ENCODE measurements at places on chromosomes 1 and 21. TPM values are rescaled to one million over a fixed set of nuclear protein-coding genes. Genes with fewer than 3 reads are reported as not detected.

DNA sequence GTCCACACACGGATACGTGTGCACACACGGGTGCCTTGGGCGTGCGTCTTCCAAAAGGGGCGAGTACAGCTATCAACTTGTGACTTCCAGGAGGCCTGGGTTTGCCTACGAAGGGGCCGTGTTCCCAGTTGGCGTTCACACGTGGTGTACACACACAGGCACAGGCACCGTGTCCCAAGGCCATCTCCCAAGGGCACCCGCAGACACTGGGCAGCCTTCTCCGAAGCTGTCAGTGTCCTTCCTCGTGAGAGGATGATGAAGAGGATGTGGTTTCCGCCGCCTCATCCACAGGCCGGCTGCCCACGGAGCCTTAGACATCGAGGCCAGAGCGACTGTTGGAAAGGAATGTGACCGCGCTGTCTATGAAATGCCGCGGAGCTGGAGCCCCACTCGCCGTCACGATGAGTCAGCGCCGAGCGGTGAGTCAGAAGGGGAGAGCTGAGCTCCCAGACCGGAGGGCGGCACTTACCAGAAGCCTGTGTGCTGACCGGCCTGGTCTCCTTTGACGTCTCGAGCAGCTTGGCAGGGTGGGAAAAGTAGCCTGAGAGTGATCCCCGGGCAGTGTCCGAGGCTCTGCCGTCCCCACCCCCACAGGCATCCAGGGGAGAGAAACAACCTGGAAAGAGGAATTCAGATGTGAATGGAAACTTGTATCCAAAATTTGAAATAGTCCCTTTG is 141.4 kb upstream of the ARHGEF16 start:
- DNase-seq, result peak; percentile 94

GRCh38 chr1:30253807-30254440 is 469.5 kb downstream of the MATN1 start:
- DNase-seq, result no peak

GRCh38 chr1:11413986-11414391 is 65.0 kb upstream of the DISP3 start:
- DNase-seq, result no peak

CFAP74 gene
- not detected for polyA plus RNA-seq

- peak; percentile 16 for DNase-seq
These were observed 1.7 kb downstream of the TNFSF4 start for GRCh38 chr1:173205146-173206051.

NPPB gene
- 0.12 TPM for polyA plus RNA-seq

DNA sequence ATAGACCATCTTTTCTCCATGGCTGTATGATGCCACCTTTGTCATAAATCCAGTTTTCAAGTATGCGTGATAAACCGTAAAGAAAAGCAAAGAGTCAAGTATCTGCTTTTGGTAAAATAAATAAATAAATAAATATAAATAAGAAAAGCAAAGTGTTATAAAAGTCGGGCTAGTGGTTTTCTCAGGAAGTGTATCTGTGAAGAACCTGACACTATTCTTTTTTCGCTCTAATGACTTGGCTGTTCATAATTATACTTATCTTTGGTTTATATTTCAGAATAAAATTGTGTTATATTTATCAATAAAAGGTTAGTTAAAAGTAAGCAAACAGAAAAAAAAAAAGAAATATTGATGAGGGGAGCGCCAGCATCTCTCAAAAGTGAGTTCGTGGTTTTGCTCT is 594 bp upstream of the EXO5 start:
- no peak for DNase-seq

- DNase-seq, result no peak
These were observed 9.1 kb downstream of the SWT1 start for GRCh38 chr1:185166106-185166505.

- no peak for DNase-seq
These were observed 116.3 kb upstream of the SLC25A33 start for GRCh38 chr1:9422911-9423505.

- DNase-seq, result peak; percentile 74
These were observed 96.9 kb downstream of the ATP6V1G3 start for GRCh38 chr1:198443365-198444233.

FHL3 gene
- 7.9 TPM for polyA plus RNA-seq

GUCA2B gene
- not detected for polyA plus RNA-seq

CYP4A11 gene
- polyA plus RNA-seq, result not detected

CHI3L2 gene
- polyA plus RNA-seq, result 0.05 TPM

LCE1F gene
- polyA plus RNA-seq, result not detected

- no peak for DNase-seq
These were observed 43.3 kb downstream of the IARS2 start for GRCh38 chr1:220137019-220137786.

PTPRC gene
- polyA plus RNA-seq, result 0.20 TPM

DNA sequence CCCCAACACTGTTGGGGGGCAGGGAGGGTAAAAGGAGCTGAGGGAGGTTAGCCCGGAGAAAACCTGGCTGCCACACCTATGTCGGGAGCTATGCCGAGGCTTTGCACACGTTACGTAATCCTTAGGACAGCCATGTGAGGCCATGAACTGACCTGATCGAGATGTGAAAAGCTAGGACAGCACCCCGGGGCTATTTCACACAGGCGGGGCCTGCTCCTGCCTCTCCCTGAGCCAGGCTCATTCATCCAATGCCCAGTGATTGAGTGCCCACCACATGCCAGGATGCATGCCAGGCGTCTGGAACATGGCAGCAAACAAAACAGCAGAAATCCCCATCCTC is 30.2 kb downstream of the LDLRAP1 start:
- DNase-seq, result no peak

DNA sequence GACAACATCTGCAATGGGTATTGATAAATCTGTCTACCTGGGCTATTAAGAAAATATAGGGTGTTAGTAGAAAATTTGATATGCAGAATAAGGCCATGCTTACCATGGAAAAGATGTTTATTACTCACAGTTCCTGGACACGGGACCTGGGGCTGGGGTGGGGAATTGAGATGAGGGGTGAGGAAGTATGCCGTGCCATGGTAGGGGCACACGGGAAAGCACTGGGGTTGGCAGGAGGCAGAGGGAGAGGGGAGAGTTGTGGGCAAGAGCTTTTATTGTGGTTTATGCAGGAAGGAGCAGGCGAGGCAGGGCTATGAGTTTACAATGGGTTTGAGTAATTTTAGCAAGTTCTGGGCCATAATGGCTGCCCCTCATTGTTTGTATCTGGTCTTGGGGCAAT is 493.8 kb downstream of the SIPA1L2 start:
- DNase-seq, result no peak

CPT2 gene
- 20.6 TPM for polyA plus RNA-seq

DNA sequence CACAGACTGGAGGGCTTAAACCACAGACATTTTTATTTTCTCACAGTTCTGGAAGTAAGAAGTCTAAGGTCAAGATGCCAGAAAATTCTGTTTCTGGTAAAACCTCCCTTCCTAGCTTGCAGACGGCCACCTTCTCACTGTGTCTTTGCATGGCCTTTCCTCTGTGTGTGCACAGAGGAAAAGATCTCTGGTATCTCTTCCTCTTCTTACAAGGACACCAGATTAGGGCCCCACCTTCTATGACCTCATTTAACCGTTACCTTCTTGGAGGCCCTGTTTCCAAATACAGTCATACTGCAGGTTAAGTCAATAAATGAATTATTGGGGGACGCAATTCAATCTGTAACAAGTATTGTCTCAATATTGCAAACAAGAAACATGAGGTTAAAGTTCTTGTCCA is 63.0 kb upstream of the PRDX6 start:
- DNase-seq, result no peak

NEGR1 gene
- polyA plus RNA-seq, result 15.4 TPM

Measured in BJ (cell line).